ENCODE measurements at places on chromosomes 1 and 21.
A peak's percentile ranks its signal among the peaks of the same experiment; 100 is the strongest.

DNA sequence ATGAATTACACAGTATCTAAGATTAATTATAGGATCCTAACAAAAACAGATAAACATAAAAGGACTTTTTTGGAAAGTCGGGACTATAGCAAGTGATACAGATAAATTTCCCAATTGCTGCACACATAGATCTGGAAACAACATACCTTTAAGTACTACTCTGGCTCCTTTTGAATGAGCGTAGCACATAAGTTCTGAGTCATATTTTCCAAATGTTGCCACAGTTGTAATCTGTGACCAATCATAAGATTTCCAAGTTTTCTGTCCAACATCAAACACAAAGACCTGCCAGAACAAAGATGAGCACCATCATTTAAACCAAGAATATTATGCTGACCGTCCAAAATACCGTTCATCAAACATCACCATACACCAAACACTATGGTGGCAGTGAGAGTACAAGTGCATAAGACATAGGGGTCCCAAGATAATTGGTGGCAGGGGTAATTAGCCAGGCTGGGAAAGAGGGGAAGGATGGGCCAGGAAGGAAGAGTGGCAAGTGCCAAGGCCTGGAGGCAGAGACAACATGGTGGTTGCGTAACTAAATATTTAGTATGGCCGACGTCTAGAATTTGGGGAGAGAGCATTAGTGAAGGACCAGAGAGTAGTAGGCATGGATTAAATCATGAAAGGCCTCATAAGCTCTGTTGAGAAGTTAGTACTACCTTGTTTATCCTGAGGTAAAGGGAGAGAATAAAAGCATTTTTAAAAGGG is 3.6 kb downstream of the CTBS start:
- DNase-seq: peak; percentile 74

DNA sequence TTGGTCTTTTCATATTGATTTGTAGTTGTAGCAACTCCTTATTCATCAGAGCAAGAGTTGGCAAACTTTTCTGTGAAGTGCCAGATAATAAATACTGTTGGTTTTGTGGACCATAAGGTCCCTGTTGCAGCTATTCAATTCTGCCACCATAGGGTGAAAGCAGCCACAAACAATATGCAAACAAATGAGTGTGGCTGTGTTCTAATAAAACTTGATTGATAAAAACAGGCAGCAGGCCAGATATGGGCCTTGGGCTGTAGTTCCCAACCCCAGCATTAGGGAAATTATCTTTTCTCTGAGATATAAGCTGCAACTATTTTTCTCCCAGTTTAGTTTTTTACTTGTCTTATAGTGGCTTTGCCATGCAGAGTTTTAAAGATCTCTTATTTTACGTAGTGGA is 469.2 kb downstream of the SMYD3 start:
- DNase-seq: no peak

DNA sequence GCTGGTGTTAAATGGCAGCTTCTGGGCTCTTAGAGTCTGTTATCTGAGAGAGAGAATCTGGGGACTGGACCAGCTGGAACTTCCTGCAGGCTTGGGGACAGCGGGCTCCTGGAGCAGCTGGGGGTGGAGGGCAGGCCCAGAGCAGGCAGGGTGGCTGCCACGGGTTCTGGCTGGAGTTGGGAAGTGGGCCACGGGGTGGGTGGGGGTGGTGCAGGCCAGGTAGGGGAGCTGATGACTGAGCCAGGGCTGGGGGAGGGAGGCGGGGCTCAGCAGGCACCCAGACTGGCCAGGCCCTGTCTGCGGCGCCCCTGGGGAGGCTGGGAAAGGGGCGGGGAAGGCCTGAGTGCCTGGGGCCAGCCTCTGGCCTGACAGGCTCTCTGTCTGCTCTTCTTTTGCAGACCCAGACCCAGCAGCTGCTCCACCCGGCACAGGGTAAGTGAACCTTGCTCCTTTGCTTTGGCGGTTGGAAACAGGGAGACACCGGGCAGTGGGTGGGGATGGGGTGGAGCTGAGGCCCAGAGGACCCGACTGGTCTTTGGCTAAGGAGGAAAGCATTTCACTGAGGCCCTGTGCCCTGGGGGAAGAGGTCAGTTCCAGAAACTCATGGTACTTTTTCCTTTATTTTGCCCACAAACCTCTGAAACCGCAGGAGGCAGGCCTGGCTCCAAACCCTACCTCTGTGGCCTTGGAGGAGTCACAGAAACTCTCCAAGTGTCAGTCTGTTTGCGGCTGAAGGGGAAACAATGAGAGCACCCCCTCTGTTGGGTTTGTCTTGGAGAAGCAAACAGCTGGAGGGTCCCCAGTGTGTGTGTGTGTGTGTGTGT is 48.8 kb downstream of the ARHGEF10L start:
- DNase-seq: peak; percentile 48

DNA sequence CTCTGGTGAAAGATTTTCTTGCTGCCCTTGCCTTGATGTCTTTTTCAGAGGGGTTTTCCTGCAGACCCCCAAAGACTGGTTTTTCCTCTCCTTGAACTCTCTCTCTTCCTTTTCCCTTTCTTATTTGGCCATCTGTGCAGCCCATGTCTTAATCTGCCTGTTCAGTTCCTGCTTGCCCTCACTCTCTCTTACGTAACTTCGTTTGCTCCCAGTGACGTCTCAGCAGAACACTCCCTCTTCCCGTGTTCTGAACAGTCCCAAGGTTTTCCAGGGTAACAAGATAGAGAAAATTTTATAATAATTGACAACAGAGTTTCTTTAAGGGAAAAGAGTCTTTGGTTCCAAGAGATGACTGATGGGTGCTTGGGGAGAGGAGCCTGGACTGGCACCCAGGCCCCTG is 109.1 kb upstream of the LMO4 start:
- DNase-seq: peak; percentile 41

- peak; percentile 2 for DNase-seq
Measured at GRCh38 chr1:114270282-114270681, 116.6 kb upstream of the SYT6 start.

GRCh38 chr1:196207612-196208217 is 400.5 kb downstream of the KCNT2 start:
- no peak for DNase-seq

DNA sequence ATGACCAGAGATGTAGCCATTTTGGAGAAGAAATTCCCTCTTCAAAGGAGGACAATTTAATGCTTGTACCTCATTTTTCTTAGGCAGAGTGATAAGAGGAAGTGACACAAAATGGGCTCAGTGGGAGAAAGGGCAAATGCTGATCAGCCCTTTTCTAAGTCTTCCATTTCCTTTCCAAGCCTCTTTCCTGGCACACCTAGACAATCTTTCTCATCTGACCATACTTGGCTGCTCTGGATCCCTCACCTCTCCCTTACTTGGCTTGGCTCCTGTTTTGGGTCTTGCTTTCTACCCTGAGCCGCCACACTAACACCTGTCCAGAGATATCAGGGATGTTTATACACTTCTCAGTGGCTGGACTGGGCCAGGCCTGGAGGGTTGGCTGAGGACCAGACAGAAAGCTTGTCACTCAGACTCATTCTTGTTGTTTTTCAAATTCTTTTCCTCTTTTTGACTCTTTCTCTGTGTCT is 13.1 kb downstream of the TXNIP start:
- no peak for DNase-seq

- DNase-seq: no peak
Measured at GRCh38 chr1:81999364-81999763, 198.6 kb downstream of the ADGRL2 start.

DNA sequence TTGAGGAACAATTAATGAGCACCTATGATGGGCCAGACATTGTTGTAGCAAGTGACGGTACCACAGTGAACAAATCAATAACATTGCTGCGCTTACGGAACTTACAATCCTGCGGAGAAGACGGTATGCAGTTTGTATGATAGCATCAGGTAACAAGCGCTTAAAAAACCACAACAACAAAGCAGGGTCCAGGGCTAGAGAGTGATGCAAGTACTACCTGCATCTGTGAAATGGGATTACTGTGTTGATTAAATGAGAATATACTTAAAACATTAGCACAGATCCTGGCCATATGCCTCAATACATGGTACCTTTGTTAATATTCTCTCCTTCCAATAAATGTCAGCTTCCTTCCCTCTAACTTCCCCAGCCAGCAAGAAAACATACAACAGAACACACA is 110.6 kb upstream of the ADAR start:
- no peak for DNase-seq

DNA sequence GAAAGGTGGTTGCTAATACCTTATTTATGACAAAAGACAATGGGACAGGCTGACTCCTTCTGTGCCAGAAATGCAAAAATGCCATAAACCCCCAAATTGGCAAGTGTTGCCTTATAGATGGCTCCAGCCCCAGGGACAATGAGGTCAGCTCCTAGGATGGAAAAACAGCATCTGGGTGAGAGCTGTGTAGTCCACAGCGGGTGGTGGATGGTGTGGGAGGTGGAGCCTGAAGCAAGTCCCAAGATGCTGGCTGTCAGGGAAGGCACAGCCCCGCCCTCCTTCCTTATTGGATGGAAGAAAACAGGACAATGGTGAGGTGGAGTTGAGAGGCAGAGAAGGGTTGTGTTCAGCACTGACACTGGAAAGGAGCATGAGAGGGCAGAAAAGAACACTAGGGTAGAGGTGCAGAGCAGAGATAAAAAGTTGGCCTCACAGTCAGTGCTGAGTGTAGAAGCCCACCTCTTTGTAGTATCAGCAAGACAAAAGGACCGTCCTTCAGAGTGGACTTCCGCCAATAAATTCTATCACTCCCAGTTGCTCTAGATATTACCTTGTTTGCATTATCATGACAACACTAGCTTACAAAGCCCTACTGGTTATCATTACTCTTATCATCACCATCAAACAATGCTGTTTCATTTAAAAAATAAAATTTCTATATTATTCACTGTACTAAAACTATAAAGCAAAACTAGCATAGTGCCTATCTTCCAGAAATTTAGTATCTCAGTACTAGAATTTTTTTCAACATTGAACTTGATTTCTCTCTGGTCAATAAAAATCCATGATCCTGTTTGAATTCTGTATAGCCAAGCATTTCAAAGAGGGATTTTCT is 3.7 kb upstream of the SDE2 start:
- DNase-seq: peak; percentile 49

DNA sequence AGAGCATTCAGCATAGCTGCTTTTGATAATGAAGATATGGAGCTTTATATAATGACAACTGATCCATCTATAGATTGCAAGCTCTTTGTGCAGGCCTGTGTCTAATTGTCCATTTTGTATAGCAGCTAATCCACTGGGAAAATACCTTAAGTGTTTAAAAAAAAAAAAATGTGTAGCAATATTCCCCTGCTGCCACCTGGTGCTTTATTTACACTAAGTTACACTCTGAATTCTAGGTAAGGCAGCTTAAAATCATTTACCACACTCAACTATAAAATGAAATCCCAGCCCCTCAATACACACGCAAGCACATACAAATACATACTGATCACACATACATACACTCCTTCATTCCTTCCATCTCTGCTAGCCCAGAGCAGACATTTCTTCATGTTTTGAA is 49.1 kb upstream of the BCL9 start:
- no peak for DNase-seq

DNA sequence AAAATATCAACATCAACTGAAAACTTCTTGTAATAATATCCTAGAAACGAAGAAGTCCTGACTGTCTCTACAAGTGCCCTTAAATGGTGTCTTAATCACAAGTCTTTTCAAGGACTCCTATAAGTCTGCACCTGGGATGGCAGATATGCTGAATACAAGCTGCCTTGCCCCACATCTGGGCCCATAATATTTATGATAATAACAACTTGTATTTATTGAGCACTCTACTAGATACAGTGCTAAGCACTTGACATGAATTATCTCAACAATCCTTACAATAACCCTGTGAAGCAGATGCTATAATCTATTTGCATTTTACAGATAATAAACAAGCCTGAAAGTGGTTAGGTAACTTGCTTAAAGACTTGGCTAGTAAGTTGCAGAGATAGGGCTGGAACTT is 78.0 kb upstream of the ZNF648 start:
- DNase-seq: no peak

DNA sequence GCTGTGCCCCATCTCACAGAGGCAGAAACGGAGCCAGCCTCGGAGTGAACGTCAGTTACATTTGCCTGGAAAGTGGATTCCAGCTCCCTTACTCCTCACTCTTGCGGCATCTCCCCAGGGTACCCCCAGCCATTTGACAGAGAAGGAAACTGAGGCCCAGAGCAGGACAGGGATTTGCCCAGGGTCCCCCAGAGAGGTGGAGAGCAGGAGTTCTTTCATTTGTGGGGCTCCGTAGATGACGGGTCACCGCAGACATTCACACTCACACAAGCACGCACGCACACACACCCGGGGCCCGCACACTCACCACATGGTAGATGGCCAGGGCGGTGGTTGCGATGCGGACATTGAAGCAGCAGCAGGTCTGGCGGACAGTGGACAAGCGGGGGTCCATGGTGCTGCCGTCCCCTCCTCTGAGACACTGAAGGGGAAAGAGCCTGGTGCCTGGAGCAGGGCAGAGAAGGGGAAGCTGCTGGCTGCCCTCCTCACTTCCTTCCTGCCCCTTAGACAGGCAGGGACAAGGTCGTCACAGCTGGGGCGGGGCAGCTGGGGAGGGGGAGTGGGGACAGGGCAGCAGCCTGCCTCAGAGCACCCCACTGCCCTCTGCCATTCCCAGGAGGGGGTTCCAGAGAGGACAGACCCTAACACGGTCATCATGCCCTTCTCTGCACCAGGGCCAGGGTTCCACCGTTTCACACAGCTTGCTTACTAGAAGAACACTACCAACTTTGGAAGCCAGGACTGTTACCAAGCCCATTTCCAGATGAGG is at the start of gene LAPTM5:
TSS of gene LAPTM5 (minus strand) at position 423 of the 769 bp plus-strand sequence. CDS start at position 394, 29 bp downstream.
- no peak for DNase-seq

GRCh38 chr21:43331962-43332828 is 94.7 kb downstream of the SIK1 start:
- peak; percentile 86 for DNase-seq

DNA sequence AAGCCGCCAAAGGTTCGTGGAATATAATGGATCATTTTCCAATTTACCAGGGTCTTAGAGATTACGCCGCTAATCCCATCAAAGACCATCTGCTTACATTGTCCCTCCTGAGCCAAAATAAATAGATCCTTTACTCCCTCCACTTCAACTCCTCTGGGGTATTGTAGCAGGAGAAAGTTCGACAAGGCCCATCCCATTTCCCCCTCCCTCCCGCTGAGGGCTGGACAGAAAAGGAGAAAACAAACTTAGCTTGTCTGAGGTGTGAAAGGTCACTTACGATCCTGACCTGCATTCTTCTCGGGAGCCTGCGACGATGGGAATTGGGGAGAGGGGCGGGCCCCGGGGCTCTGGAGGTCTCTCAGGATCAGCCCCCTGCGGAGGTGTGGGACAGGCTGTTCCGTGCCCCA is 60.8 kb downstream of the MEF2D start:
- DNase-seq: no peak

DNA sequence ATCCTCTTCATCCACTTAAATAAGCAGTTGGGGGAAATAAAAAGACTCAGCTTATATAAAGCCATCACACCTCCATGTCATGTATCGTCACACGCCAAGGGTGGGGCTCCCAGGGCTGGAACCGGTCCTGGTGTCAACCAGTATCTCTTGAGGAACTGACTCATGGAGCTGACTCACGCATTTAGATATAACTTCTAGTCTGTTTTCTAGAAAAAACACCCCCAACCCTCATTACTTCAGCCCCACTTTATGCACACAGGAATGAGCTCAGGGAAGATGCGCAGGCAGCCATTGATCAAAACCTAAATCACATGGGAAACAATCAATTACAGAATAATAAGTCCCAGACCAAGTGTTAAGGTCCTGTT is 6.9 kb upstream of the IL22RA1 start:
- peak; percentile 79 for DNase-seq

- peak; percentile 47 for DNase-seq
Measured at GRCh38 chr21:14383596-14384180, 742 bp upstream of the HSPA13 start.

GRCh38 chr1:81574408-81574807 is 226.3 kb upstream of the ADGRL2 start:
- no peak for DNase-seq

GRCh38 chr1:17080880-17081279 is 27.0 kb upstream of the SDHB start:
- no peak for DNase-seq

Measured in fibroblast of mammary gland (primary cell).